ENCODE measurements at places on chromosomes 3 and 15.

DNA sequence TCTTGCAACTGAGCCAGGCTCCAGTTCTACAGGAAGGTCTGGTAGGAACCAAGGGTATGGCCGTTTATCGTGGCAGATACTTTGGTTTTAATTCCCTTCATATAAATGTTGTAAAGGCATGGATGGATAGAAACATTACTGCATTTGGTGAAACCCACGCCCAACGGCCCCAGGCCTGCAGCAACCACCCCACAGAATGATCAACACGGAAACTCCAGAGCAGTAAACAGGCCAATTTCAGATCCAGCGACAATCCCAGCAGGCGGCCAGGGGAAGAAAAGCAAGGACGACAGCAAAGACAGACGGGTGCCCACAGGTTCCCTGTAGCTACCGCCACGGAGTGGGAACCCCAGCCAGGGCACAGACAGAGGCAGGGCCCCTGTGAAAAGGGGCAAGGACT, 32.6 kb upstream of the PCSK6 start:
- no peak for DNase-seq

DNA sequence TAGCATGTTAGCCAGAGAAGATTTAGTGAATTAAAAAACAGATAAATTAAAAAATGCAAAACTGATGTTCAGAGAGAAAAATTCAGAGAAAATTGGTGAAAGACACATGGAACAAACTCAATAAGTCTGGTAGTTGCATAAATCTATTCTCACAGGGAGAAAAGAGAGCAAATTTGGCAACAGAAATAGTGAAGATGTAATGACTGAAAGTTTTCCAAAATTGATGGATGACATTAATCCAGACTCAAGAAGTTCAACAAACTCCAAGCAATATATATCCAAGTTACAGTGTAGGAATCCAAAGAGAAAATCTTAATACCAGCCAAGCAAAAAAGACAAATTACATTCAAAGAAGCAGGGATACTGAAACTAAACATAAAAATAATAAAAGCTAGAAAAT, 302.7 kb upstream of the ARPP21 start:
- DNase-seq: no peak

DNA sequence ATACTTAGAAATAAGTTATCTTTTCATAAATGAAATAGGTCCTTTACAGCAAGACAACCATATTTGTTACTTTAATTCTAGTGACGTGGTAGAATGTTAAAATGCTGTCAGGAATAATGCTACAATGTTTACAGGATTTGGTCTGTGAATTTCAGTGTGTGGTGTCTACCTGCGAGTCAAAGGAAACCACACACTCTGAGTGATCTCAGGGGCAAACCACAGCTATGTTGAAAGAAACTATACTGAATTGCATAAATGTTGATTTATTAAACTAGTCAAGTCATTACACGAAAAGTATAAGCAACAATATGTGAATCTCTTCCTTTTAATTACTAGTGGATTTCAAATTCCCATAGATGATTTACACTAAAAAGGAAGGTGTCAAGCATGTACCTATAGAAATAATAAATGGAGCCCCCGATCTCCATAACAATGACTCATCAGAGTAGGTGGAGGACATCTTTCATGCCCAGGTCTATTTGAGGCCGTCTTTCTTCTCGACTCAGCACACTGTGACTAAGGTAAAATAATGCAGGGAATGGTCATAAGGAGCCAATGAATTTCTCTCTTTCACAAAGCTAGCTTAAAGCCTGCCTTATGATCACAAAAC, 463.0 kb downstream of the ERC2 start:
- DNase-seq: no peak

DNA sequence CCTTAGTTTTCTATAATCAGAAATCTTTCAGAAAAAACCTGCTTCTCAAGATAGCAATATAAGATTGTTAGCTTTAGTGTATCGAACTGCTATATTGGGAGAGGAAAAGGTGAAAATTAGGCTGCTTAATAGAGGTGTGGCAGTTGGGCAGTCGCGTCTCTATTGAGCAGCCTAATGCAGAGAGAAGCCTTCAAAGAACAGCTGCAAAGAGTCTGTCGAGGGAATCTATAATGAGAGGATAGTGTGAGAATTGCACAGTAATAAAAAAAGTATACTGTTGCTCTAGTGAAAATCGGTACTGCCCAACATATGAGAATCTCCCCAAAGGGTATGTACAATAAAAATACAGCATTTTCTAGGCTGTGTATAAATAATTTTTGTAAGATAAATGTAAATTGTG, 184.4 kb downstream of the TCF12 start:
- DNase-seq: no peak

DNA sequence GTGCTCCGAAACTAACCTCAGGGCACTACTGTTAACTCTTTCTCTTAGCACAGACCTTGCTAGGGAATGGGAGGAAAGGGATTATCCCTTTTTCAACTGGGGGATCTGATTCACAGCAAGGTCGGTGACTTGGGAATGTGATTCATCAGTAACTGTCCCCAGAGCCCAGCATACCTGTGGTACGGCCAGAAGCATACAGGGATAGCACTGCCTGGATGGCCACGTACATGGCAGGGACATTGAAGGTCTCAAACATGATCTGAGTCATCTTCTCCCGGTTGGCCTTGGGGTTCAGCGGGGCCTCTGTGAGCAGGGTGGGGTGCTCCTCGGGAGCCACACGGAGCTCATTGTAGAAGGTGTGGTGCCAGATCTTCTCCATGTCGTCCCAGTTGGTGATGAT, 2.3 kb downstream of the ACTC1 start:
- no peak for DNase-seq

- no peak for DNase-seq
Measured at GRCh38 chr3:78690766-78691165, 1077.0 kb downstream of the ROBO1 start.

DNA sequence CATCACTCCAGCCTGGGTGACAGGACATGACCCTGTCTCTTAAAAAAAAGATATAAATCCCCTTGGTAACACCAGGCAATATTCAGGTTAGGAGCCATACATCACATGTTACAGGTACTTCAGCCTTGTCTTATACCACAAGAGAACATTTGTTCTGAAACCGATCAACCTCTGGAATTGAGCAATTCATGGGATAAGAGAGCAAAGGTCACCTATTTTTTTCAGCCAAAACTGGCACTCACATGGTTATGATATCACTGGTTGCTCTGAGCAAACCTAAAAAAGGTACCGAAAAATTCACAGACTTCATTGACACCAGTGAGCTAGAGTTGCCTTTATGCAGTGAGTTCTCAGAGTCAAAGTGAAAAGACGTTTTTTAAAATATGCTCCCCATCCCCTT, 9.1 kb downstream of the SPICE1 start:
- no peak for DNase-seq

- DNase-seq: no peak
Measured at GRCh38 chr15:85361323-85361722, 19.1 kb upstream of the AKAP13 start.

- no peak for DNase-seq
Measured at GRCh38 chr3:109853077-109853731, 515.9 kb upstream of the DPPA4 start.

- no peak for DNase-seq
Measured at GRCh38 chr3:28171962-28172361, 69.5 kb upstream of the CMC1 start.

GRCh38 chr15:88748081-88748480, 55.2 kb upstream of the ACAN start:
- no peak for DNase-seq

- peak; percentile 9 for DNase-seq
Measured at GRCh38 chr3:126467611-126467955, 8.1 kb downstream of the ZXDC start.

GRCh38 chr15:40112789-40113188, 4.1 kb upstream of the BMF start:
- DNase-seq: no peak

- DNase-seq: no peak
Measured at GRCh38 chr15:92079047-92079446, 225.5 kb downstream of the SLCO3A1 start.

- no peak for DNase-seq
Measured at GRCh38 chr3:81579744-81580143, 181.7 kb downstream of the GBE1 start.

DNA sequence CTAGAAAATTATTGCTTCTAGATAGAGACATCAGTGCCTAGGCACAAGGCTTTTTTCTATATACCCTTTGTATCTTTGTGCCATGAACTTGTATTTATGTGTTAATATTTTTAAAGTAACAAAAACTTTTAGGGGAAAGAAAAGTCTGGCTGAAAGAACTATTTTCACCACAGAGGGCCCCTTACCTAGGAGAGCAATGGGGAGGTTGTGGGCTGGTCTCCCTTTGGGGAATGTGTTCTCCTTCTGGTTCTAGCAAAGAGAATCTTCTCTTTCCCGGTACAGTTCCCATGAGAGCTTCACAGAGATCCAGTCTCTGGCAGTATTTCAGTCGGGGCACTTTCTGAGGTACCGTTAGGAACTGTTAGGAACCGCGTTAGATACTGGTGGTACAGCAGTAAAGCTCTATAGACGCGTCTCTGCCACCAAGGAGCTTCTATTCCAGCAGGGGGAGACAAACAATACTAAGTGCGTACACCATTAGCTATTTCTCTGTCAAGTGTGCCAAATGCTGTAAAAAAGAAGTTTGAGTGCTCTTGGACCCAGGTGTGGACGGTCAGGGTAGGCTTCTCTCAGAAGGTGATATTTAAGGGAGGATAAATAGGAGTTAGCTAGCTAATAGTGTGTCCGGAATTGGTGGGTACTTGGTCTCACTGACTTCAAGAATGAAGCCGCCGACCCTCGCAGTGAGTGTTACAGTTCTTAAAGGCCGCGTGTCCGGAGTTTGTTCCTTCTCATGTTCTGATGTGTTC, 4.6 kb upstream of the EPB42 start:
- DNase-seq: no peak

DNA sequence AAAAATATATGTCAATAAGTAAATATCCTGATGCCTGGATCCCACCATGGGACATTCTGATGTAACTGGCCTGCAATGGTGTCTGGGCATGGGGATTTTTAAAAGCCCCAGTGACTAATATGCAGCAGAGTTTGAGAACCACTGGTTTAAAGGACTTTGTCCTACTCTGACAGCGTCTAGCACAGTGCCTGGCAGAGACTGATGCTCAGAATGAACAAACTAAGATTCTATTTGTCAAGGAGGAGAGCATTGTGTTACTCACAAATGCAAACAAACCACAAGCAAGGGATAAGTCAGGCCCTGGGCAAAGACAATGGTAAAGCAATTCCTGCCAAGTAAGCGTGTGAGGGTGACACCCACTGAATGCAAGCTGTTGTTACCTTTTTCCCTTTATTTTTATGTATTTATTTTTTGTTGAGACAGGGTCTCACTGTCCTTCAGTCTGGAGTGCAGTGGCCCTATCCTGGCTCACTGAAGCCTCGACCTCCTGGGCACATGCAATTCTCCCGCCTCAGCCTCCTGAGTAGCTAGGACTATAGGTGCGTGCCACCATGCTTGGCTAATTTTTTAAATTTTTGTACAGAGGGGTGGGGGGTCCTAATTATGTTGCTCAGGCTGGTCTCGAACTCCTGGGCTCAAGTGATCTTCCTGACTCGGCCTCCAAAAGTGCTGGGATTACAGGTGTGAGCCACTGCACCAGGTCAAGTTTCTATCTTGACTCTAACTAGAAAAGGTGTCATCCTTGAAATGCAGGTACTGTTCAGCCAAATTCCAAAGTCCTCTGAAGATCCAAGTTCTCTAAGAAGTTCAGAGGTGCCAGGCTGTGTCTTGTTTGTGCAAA, 909 bp upstream of the GPD1L start:
- DNase-seq: no peak

GRCh38 chr3:175270866-175271265, 411.7 kb downstream of the NAALADL2 start:
- no peak for DNase-seq

GRCh38 chr15:66402761-66403284, 16.1 kb downstream of the MAP2K1 start:
- DNase-seq: no peak

GRCh38 chr15:65287520-65287855, 805 bp upstream of the PARP16 start:
- DNase-seq: no peak

DNA sequence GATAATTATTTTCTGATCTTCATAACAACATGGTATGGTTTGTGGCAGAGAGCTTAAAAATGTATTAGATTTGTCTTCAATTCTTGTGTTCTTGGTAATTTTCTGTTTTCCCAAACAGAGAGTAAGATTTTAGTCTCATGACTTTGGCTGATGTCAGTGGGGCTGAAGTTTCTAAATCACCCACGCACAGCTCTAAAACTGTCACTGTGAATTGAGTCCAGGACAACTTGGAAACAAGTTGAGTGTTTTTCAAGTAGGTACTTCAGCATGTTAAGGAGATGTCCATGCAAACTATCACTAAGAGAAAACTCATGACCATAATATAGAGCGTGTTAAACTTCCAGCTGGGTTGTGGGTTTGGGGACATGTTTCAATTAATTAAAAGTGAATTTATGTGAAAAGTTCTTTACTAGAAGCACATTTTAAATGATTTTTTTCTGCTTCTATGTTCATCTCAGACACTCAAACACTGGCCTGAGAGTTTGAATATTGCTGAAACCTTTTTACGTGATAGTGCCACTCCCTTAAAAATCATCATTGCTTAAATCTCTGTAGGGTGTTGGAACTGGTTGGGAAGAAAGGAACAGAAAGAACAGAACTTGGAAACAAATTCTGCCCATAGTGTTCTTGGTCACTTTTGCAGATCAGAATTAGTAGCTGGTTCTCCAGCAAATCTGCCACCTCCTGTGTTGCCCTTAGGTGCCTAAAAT, 89.8 kb downstream of the KLHL25 start:
- DNase-seq: no peak

DNA sequence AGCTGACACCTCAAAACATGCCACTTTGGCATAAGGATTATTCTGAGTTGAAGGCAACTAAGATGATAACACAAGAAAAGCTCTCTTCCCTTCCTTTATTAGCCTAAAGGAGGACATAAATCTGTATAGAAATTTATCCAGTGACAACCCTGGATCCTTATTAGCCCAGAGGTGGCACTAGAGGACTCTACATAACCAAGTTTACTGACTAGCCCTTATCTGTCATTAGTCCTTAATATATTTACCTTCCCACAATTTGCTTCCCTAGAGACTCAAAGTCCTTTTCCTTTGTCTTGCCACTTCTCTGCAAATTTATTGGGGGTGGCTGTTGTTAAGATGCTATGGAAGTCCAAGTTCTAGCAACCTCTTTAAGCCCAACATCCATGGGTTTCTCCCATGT, 26.7 kb downstream of the CEP70 start:
- DNase-seq: no peak

- no peak for DNase-seq
Measured at GRCh38 chr3:139534455-139534812, 5.1 kb downstream of the RBP1 start.

- DNase-seq: no peak
Measured at GRCh38 chr3:175077216-175077615, 218.1 kb downstream of the NAALADL2 start.

Measured in activated CD4-positive, CD25-positive, alpha-beta regulatory T cell treated with anti-CD3 and anti-CD28 coated beads, Interleukin-2, amount 50 U/mL, for 72 hours (primary cell).